ENCODE measurements at places on chromosomes 4 and X.

DNA sequence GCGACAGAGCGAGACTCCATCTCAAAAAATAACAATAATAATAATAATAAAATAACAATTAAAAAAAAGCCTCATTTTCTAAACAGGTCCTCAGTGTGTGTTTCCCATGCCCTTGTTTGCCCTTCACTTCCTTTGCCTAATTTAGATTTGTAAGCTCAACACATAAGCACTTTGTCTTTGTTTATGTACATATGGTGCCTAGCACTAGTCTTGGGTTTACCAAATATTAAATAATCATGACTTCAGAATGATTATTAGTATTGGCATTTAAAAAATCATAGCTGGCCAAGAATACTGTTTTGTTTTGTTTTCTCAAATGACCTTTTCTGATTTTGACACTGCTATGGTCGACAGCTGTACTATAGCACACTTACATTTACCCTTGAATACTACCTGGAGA, 6.4 kb upstream of the RAPGEF2 start:
- no peak for DNase-seq

GRCh38 chr4:113534711-113535110, 226.8 kb downstream of the CAMK2D start:
- DNase-seq = no peak

DNA sequence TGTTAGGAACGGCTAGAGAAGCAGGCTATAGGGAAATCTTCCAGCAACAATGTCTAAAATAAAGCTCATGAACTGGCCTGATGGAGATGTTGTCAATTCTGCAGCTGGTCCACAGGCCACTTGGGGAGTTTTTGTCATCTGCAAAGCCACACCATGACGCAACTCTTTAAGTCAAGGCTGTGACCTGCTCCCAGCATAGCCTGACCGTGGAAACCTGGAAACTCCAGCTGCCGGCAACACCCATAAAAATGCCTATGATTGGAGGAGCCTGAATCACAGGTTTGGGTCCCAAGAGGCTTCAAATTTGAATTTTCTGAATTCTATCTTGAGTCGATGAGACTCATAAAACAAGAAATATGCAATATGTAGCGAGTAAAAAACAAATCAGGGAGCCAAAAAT, 969.2 kb upstream of the PRKX start:
- DNase-seq = no peak

GRCh38 chr4:156636381-156636780, 335.2 kb downstream of the PDGFC start:
- no peak for DNase-seq

DNA sequence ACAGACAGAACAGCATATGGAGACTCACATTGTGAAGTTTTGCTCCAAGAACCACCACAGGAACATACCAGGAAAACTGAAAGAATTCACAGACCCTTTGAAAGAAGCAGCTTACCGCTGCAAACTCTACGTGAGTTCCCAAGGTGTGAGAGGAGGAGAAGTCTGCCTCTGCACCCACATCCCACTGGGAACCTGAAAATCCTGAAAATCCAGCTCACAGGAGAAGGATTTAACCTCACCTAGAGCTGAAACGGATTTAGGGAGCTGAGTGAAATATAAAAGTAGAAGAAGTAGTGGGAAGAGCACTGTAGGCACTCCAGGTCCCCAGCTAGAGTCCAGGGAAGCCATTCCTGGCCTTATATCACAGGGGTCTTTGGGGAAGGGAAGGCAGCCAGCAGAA, 80.0 kb downstream of the FHIP1A start:
- no peak for DNase-seq

DNA sequence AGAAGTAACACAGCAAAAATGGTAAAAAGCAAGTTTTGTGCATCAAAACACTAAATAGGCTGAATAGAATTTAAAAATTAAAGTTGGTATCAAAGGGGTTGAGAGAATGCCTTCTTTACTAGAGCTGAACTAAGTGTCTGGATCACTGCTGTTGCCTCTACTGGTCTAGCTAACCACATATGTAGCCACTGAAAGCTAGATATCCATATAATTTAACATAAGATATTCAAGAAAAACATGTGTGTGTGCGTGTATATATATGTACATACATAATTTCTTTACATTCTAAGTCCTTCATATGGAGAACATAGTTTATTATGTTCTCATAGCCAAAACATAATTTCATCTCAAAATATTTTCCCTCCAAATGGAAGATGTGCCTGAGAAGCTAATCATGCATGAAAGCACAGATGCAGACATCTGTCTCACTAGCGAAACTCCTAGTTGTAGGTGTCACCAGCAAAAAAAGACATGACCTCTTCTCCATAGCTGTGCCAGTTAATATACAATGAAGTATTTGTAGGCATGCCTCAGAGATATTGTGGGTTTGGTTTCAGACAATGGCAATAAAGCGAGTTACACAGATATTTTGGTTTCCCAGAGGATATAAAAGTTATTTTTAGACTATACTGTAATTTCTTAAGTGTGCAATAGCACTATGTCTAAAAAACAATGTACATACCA, 47.3 kb downstream of the PDE5A start:
- no peak for DNase-seq

- no peak for DNase-seq
Measured at GRCh38 chr4:84433633-84434222, 65.4 kb downstream of the NKX6-1 start.

- DNase-seq = no peak
Measured at GRCh38 chr4:123676890-123677229, 280.3 kb downstream of the SPRY1 start.

DNA sequence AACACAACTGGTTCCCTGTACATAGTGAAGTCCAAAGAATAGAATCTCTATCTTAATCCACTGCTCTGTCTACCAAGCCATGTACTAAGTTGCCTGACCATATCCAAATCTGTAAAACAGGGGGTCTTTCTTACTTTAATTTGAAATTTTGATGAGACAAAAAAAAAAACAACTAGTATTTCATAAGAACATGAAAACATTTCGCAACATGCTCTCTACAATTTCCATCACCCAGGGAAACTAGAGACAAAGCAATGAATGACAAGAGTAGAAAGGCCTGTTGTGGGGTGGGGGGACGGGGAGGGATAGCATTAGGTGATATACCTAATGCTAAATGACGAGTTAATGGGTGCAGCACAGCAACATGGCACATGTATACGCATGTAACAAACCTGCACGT, 279.9 kb downstream of the PPP3CA start:
- DNase-seq = no peak

DNA sequence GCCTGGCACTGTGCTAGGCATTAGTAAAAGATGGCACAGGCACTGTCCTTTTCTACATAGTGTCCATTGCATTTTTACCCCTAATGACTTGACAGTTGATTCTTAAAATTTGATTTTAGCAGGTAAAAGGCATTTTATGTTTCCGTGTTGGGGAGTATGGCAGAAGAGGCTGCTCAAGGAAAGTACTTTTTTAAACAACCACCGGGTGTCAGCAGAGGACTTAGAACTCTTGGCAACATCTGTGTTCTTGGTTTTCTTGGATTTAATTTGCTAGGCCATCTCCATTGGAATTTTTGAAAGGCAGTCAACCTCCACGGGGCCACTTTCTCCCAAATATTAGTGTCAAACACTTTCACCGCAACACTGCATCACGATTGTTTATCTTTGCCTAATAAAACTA, 102.9 kb downstream of the TSPAN7 start:
- DNase-seq = peak; percentile 2

- DNase-seq = no peak
Measured at GRCh38 chr4:147779451-147779850, 47.6 kb downstream of the ARHGAP10 start.

DNA sequence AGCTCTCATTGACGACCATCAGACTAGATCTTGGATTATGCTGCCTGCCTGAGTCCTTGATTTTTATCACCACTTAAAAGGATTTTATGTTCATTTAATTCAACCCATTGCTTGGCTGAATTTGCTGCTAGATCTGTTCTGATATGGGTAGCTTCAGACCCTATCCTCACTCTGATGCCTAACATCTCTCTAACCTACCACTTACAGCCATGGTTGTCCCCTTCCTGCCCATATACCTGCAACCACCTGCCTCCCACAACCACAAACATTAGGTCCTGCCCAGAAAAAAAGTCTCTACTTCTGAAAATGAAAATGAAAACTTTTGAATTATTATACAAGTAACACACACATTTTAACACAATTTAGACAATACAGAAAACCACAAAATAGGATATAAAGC, 310.8 kb downstream of the HNRNPD start:
- no peak for DNase-seq

GRCh38 chrX:13376857-13377549, 57.1 kb upstream of the ATXN3L start:
- DNase-seq = peak; percentile 76

DNA sequence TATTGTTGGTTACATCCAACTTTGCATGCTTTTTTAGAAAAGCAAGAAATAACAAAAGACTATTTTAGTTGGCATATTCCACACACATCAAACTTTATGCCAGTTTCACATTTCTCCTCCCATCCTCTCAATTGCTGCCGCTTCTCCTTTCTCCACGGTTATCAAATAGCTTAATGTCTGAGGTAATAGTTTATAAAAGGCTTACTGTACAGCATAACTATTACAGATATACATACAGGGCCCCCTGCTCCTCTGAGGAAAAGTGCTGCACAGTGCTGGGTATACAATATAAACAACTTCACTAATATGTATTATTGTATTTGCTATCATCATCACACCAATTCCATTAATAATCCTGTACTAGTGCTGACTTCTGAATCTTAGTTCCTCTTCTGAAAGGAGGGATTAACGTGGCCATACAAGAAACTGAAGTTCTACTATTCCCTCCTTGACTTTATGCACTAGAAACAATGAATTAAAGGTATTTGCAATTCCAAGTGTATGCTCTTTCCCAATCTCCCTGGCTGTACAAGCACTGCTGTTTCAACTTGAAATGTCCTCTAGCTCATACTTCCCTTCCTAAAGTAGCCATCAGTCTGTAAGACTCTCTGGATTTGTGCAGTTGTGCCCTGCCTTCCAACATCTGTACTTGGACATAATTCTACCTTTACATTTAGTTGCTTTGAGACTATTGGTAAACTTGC, 2.5 kb downstream of the CCNI start:
- DNase-seq = no peak

GRCh38 chrX:68835104-68835442, 6.3 kb downstream of the EFNB1 start:
- no peak for DNase-seq

DNA sequence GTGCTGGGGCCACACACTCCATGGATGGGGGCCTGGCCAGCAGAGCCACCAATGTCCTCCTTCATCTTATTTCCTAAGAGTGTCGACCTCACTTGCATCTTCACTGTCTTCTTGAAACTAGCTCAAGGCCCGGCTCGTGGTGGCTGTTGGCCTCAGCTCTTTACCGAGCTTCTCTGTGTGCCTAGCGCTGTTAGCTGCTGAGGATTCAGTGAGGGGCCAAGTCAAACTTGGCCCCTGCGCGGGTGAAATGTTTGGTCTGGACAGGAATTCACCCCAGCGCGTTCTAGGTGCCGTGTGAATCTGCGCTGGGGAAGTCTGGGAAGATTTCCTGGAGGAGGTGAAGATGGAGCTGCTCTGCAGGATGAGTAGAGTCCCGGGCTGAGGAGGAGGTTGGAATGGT, 8.5 kb downstream of the SORCS2 start:
- DNase-seq = no peak

- DNase-seq = no peak
Measured at GRCh38 chrX:100831219-100831946, 11.2 kb downstream of the CSTF2 start.

DNA sequence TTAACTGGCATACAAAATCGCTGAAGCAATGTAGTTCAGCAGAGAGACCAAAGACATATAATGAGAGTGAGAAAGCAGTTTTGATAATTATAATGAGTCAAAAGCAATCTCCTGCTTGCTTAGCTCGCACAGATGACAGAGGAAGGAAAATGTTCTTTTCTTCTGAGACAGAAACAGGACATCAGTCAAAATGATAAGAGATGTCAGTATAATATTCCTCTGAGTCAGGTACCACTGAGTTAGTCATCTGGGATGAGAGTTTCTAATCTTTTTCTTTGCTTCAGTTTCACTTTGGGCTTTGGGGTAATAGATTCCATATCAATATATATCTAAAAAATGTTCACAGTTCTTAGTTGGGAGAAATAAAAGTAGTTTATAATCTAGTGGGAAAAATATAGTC, 387.2 kb downstream of the PCDH7 start:
- DNase-seq = no peak

DNA sequence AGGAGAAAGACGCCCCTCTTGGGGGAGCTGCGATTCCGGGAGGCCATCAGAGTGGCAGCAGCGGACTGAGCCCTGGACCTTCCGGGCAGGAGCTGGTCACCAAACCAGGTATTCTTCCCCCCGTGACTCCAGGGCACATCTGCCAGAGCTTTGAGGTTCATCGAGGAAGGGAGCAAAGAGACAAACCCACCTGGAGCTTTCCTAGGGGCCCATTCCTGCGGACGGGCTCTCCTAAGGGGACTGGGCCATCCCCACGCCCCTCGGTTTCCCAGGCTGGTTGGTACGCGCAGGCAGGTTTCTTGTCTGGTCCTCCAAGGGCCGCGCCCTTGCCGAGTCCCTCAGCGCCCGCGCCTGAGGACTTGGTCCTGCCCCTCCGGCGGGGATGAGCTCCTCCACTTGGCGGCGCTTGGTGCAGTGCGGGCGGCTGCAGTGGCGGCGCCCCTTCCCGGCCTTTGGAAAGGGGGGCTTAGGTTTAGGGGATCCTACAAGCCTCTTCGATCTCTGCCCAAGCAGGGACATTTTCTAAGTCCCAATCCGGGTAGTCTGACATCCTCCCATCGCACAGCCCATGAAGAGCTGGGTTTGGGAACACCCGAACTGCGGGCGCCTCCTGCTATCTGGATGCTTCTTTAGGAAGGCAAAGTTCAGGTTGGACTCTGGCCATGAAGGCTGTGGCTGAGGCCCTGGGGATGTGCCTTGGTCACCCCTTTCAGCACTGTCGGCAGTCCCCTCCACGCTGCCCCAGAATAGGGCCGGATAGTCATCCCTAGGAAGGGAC, 538 bp downstream of the STBD1 start:
- peak; percentile 7 for DNase-seq

GRCh38 chr4:54904953-54905352, 220.4 kb downstream of the KDR start:
- DNase-seq = no peak

DNA sequence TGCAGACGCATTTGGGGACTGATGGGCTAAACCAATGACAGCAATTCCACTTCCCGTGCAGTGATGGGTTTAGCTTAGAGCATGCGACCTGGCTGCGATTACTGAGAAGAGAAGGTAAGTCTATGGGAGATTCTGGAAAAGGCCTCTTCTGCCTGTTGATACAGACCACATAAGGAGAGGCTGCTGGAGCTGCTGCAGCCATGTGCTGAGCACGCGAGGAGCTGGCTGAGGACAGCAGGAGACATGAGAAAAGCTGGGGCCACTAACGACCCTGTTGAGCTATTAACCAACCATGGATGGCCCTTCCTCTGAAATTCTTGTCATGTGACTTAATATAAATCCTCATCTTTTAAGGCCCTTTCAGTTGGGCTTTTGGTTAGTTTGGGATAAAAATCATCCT, 199.9 kb downstream of the PRDM5 start:
- no peak for DNase-seq

DNA sequence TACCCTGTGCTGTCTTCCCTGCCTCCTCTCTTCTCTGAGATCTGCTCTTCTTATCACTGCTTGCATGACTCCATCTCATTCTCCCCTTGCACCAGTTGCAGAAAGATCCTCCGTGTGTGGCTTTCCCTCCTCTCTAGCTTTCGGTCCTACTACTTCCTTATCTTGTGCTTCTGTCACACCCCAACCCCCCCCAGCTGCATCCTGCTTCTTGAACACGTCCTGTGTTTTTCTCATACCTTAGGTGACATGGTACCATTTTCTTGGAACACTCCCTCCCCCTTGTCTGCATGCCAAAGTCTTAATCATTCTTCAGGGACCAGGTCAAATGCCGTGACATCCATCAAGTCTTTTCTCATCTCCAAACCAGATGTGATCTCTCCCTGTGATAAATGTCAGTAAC, 46.4 kb downstream of the FHL1 start:
- DNase-seq = no peak
